ENCODE measurements at places on chromosomes 13 and 19.

DNA sequence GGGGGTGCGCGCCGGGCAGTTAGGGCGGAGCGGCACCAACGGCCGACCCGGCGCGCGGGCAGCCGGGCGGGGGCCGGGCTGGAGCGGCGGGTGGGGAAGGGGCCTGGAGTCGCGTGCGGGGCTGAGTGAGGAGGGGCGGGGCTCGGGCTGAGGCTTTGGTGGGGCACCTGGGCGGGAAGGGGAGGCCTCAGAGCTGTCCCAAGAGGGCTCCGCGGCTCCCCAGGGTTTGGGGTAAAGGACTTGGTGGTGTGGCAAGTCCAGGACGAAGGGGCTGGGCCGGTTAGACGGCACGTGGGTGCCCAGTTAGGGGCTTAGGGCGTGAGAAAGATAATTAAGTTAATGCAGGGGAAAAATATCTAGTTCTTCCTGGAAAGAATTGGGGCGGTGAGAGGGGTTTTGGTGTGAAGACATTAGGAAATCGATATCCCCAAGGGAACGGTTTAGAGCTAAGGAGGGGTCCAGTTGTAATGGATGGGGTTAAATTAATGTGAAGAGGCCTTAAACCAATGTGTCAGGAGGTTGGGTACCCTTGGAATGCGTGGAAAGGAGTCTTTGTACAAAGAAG, 496 bp downstream of the ZNF574 start:
- no peak for DNase-seq

GRCh38 chr19:2275588-2276428, 6.2 kb downstream of the PEAK3 start:
- no peak for DNase-seq

DNA sequence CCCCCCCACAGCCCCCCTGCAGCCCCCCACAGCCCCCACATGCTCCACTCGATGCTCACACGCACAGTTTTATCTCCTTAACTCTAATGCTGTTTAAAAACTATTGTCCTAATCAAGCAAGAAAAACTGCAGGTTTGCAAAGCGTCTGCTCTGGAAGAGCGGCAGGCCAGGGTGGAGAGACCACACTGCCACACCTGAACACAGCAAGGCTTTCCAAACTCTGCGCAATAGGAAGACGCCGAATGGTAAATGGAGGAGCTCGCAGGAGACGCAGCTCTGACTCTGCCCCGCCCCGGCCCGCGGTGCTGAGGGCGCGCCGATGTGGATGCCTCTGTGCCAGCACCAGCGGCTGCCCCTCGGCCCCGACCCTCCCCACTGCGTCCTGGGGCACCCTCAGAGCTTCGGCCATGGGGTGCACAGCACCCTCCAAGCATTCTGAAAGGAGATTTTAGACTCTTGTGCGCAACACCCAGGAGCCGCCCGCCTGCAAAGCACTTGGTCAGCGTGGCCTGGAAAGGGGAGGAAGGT, 32.4 kb downstream of the RASA3 start:
- DNase-seq = no peak

DNA sequence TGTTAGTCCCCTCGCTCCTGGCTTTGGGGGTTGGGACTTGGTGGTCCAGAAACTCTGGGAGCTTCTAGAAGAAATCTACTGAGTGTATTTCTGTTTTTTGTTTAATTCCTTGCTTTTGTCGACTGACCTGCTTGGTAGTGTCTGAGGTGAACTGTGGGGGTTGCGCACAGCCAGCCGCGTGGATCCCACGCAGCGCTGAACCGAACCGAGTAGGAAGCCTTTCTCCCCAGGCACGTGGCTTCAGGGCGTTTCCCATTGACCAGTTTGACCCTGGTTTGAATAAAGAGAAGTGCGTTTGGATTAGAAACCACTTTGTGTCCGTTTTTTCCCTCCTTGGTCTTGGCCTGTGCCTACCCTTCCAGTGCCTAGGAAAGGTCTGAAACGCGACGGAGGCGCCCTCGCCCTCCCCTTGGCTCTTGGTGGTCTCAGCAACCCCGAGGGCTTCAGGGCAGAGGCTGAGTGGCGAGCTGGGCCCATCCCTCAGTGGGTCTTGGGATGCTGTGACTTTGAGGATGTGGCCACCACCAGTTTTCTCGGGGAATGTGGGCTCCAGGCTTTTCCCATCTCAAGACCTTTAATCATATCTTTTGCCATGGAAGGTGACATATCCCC, 2.7 kb upstream of the RPS15 start:
- no peak for DNase-seq

DNA sequence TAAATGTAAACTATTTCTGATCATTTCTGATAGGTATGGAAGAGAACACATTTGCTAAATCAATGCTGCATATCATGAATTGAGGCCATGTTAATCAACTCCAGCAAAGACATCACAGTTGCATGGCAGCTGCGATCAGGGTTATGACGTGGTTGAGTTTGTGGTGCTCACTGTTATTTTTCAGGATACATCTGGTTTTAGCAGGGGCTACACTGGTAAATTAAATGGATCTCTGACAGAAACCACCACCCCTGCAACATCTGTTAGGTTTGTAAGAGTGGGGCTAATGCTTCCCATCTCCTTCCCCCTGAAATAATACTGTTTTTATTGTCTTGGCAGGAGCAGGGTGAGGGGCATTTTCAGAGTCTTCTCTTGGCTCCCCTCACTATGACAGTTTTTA, 444.4 kb upstream of the ZNF507 start:
- DNase-seq = no peak

- DNase-seq = no peak
Observed at GRCh38 chr13:39036212-39036611, 1.7 kb downstream of the PROSER1 start.

GRCh38 chr13:33918199-33918932, 100.4 kb downstream of the RFC3 start:
- no peak for DNase-seq

DNA sequence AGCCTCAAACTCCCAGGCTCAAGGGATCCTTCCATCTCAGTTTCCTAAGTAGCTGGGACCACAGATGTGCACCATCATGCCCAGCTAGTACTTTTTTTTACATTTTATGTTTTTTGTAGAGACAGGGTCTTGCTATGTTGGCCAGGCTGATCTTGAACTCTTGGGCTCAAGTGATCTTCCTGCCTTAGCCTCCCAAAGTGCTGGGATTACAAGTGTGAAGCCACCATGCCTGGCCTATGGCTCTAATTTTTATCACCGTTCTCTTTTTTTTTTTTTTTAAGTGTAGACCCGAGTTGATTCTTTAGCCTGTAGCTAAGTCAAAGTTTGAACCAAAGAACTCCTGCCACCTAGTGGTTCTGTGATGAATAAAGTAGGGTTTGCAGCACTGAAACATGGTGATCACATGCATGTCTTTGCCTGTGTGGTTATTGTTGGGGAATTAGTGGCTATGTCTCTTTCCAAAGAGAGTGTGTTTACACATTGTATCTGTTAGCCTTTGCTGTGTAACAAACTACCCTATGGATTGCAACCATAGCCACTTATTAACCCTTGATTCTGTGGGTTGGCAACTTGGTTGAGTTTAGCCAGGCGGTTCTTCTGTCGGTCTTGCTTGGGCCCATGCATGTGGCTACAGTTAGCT, 11.6 kb downstream of the NFILZ start:
- no peak for DNase-seq

DNA sequence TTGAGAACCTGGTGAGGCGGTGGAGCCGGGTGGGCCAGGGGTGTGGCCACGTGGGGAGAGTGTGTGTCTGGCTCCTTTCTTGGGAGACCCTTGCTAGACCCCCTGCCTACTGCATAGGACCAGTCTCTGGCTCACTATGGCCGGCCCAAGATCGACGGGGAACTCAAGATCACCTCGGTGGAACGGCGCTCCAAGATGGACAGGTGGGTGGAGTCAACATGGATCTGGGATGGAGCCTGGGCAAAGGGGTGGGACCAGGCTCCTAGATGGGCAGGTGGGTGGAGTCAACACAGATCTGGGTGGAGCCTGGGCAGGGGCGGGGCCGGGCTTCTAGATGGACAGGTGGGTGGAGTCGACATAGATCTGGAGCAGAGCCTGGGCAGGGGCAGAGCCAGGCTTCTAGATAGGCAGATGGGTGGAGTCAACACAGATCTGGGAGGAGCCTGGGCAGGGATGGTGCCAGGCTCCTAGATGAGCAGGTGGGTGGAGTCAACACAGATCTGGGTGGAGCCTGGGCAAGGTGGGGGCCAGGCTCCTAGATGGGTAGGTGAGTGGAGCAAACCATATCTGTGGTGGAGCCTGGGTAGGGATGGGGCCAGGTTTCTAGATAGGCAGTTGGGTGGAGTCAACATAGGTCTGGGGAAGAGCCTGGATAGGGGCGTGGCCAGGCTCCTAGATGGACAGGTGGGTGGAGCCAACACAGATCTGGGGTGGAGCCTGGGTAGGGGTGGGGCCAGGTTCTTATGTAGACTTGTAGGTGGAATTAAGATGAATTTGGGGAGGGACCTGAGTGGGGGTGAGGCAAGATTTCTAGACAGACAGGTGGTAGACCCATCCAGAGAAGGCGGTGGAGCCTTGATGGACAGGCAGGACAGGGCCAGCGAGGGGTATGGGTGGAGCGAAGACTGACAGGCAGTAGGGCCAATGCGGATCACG, 56.5 kb downstream of the VAV1 start:
- no peak for DNase-seq
